ENCODE measurements at places on chromosomes 4 and X.

DNA sequence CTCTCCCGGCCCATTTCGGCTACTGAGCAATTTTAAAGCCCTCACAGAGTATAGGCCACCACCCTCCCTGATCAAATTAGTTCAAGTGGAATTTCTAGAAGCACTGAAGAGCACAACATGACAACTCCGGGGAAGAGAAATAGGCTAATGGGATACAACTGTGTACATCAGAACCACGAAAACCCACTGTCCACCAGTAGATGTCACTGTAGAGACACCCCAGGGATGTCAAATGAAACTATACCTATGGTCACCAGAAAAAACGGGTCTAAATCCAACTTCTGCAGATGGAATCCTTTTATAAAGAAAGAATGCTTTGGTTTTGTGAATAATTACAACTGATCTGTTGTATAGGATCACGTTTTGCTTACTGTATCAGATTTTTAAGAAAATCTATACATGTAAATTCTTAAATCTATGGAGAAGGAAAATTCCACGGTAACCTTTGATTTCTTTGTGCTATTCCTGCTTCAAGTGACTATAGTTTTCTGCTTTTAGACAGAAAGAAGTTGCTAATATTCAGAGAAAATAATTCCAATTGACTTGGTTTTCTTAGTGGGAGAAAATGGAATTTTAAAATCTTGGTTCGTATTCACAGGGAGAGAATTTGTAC is 29.5 kb upstream of the MAP3K15 start:
- no peak overlapping the region for H3K4me3 ChIP-seq
- H3K4me1 ChIP-seq, result no peaks in the 10 kb centered on the region
- no peak overlapping the region for H3K27ac ChIP-seq
- H3K27me3 ChIP-seq, result no peaks in the 10 kb centered on the region

GRCh38 chrX:85244450-85245211 is 840 bp downstream of the ZNF711 start:
- DNase-seq, result peak; percentile 64
- H3K36me3 ChIP-seq, result peaks cover 5% of the 10 kb centered on the region
- peaks cover 12% of the 10 kb centered on the region for H3K27me3 ChIP-seq
- H3K27ac ChIP-seq, result peak overlapping the region; percentile 89

GRCh38 chr4:131551306-131551705 is 1597.8 kb upstream of the PCDH10 start:
- no peak overlapping the region for H3K4me3 ChIP-seq
- no peak overlapping the region for H3K27ac ChIP-seq
- H3K36me3 ChIP-seq, result no peaks in the 10 kb centered on the region
- H3K27me3 ChIP-seq, result no peaks in the 10 kb centered on the region
- H3K4me1 ChIP-seq, result no peaks in the 10 kb centered on the region

DNA sequence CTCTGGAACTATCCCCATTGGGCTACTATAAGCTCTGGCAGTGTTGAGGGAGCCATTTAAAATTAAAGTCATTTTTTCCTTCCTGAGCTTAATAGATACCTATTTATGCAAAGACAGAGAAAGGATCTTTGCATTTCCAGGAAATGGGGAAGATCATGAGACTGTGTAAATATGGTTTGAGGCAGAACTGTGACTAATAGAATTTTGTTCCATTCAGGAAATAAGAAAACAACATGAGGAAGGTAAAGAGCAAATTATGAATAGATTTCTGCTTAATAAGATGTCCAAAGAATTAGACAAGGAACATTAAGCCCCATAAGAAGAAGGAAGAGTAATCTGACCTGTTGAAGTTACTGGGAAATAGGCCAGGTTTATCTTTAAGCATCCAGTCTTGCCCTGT is 17.8 kb upstream of the TBC1D19 start:
- no peaks in the 10 kb centered on the region for H3K27me3 ChIP-seq
- H3K4me3 ChIP-seq, result no peak overlapping the region
- no peak overlapping the region for H3K27ac ChIP-seq
- H3K4me1 ChIP-seq, result no peaks in the 10 kb centered on the region

DNA sequence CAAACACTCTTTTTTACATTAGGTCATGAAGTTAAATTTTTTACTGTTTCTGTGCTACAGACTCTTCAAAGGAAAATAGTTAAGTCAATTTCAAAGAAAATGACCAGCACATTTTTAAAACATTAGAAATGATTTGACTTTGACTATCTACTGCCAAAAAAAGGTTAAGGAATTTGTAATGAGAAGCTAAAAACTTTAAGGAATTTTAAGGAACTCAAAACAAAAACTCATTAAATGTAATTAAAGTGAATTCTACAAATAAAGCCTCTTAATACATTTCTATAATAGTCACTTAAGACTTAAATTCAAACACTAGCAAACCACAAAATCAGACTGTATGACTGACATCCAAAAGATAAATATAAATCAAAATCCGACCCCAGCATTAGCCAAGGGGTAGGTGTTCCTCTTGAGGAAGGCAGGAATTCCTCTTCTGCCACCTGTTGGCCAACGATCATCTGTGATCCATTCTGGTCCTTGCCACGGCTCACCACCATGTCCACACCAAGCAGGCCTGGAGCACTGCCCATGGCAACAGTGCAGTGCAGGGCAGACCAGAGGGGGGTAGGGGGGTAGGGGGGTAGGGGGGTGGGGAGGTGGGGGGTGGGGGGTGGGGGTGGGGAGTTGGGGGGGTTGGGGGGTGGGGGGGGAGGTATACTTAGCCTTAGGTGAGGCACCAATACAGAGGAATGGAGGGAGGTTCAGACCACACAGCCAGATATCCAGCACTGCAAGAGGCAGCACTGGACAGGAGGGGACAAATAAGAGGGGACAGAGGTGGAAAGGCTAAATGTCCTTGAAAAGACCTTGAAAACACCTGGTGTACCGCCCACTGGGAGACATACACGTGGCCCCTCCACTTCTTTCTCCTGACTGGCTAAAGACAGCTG is 287.4 kb downstream of the CHIC1 start:
- peaks cover 31% of the 10 kb centered on the region for H3K4me1 ChIP-seq
- no peak overlapping the region for H3K4me3 ChIP-seq
- no peaks in the 10 kb centered on the region for H3K27me3 ChIP-seq
- no peak overlapping the region for H3K27ac ChIP-seq

DNA sequence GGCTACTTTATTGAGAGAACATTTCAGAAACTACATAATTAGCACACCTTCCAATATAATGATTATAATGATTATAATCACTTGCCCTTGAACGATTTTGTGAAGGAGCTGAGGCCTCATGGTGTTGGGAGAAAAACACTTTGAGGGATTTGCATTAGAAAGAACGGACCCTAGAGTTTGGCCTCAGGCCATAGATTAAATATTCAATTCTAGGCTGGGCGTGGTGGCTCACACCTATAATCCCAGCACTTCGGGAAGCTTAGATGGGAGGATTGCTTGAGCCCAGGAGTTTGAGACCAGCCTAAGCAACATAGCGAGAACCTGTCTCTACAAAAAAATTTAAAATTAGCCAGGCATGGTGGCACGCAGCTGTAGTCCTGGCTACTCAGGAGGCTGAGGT is 12.9 kb upstream of the PRKG2 start:
- H3K4me3 ChIP-seq, result no peak overlapping the region
- H3K27ac ChIP-seq, result no peak overlapping the region
- H3K27me3 ChIP-seq, result no peaks in the 10 kb centered on the region
- DNase-seq, result no peak

DNA sequence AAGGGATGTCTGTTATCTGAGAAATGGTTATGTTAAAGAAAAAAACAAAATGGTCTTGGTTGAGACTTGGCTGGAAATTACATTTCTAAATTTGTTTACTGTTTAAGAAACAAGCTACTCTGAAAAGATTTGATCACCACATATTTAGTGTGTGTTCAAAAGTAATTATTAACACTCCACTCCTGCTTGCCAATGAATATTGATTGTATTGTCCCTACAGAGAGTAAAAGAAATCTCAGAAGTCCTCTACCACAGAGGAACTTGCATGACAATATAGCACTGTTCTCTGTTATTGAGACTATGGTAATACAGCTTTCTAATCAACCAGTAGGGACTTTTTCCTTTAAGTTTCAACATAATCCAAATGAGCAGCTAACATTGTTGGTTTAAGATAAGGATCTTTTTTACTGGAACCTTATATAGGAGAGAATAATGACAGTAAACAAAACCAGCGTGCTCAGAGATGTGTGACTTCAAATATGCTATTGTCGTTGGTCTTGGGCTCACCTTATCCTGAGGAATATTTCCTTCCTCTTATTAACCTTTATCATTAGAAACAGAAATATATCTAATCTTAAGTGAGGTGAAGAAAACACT is 47.6 kb downstream of the CXCL13 start:
- no peaks in the 10 kb centered on the region for H3K4me1 ChIP-seq
- no peak for DNase-seq
- H3K4me3 ChIP-seq, result no peak overlapping the region

GRCh38 chr4:161404346-161405110 is 759.3 kb downstream of the FSTL5 start:
- H3K4me1 ChIP-seq, result no peaks in the 10 kb centered on the region
- no peaks in the 10 kb centered on the region for H3K36me3 ChIP-seq
- no peak overlapping the region for H3K4me3 ChIP-seq

DNA sequence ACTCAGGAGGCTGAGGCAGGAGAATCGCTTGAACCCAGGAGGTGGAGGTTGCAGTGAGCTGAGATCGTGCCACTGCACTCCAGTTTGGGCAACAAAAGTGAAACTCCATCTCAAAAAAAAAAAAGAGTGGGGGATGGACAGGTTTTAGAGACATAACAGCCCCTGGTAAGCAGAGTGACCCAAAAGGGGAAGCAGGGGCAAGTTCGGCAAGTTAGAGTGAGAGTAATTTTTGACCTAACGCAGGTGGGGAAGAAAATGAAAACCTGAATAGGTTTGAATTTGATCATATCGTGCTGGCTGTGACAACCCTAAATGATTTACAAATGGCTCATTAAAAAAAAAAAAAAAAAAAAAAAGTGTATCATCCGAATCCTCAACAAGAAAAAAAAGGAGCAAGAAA is 25.7 kb upstream of the TMEM131L start:
- peaks cover 7% of the 10 kb centered on the region for H3K4me1 ChIP-seq
- no peaks in the 10 kb centered on the region for H3K27me3 ChIP-seq
- DNase-seq, result no peak
- no peaks in the 10 kb centered on the region for H3K36me3 ChIP-seq
- H3K27ac ChIP-seq, result no peak overlapping the region

Data from neural progenitor cell (in vitro differentiated cells).